Cardiac muscle cell (in vitro differentiated cells and primary cell): ENCODE measurements at places on chromosomes 7 and 10. TPM values are rescaled to one million over a fixed set of nuclear protein-coding genes. Genes with fewer than 3 reads are reported as not detected.

Gene ZNF804B
- not detected in 2 replicates for polyA plus RNA-seq

DNA sequence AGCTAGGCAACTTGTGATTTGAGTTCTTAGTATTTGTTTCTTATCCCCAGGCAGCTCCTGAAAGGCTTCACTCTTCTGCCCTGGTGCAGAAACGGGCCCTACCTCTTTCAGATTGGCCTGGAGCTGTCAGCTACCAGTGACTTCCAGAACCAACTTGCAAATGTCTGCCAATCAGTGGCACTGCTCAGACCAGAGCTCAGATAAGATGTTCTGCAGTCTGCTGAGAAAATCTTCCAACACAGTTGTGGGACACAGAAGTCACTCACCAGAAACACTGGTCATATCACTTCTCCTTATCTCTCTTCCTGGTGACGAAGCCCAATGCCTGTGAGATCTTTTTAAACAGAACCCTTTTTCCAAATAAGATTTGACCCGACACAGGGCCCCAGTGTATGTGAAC, 81.9 kb upstream of the DUSP5 start:
- peak overlapping the region; percentile 85 for H3K27ac ChIP-seq
- H3K27me3 ChIP-seq, result no peaks in the 10 kb centered on the region
- peak; percentile 33 for DNase-seq
- no peaks in the 10 kb centered on the region for H3K36me3 ChIP-seq
- H3K4me1 ChIP-seq, result peaks cover 45% of the 10 kb centered on the region

DNA sequence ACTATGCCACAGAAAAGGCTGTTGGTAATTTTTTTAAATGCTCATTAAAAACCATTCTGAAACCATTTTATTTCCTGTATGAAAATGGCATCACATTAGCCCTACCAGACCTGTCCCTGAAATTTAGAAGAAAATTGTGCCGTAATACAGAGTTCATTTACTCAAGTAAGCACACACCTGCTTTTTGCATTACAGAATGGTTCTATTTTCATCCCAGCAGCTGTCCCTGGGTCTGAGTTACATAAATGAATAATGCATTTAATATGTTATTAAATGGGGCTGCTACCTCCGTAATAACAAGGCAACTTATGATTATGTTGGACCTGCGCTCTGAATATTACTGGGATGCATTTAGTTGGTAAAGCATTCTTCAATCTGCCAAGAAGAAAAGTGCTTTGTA, 508.9 kb downstream of the SORCS1 start:
- H3K36me3 ChIP-seq, result peaks cover 5% of the 10 kb centered on the region
- no peaks in the 10 kb centered on the region for H3K4me1 ChIP-seq
- no peak for DNase-seq
- H3K27me3 ChIP-seq, result no peaks in the 10 kb centered on the region
- no peak overlapping the region for H3K27ac ChIP-seq

- H3K27ac ChIP-seq, result no peak overlapping the region
- H3K36me3 ChIP-seq, result no peaks in the 10 kb centered on the region
- no peaks in the 10 kb centered on the region for H3K27me3 ChIP-seq
- no peak overlapping the region for H3K4me3 ChIP-seq
- no peaks in the 10 kb centered on the region for H3K4me1 ChIP-seq
- no peak for DNase-seq
These were observed 30.3 kb upstream of the CDK1 start for GRCh38 chr10:60747817-60748469.

- no peak overlapping the region for H3K4me3 ChIP-seq
- H3K4me1 ChIP-seq, result no peaks in the 10 kb centered on the region
- no peak for DNase-seq
- H3K36me3 ChIP-seq, result no peaks in the 10 kb centered on the region
- no peak overlapping the region for H3K27ac ChIP-seq
These were observed 27.7 kb upstream of the AMPH start for GRCh38 chr7:38658921-38659320.

DNA sequence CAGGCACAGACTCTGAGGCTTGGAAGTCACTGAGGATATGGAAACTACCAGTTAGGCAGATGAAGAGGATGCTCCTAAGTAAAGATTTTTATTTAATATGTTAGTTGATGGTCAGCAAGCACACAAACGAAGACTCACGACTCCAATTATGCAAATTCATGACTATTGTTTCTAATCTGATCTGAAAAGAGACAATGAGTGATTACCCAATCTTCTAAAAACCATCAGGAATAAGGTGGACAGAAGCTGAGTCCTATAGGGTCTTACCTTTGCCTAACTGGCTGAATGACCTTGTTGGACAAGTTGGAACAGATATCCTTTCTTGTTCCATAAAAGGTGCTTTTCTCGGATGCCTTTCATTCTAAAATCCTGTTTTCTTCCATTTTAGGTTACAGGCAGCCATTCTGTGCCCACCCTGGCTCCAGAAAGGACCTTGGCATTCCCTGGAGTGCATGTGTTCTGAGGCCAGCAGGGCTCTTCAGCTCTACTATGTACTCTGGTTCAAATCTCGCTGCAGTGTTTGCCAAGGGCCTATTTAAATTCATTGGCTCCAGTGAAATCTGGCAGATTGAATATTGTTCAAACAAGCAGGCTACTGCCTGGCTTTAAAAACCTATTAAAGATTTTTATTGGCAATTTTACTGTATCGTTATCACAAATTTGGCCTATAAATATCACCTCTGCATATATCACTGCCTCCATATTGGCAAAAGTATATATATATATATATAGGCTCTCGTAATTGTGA, 77.5 kb downstream of the SLC25A13 start:
- H3K27ac ChIP-seq, result no peak overlapping the region
- H3K36me3 ChIP-seq, result no peaks in the 10 kb centered on the region
- DNase-seq, result no peak
- H3K4me3 ChIP-seq, result no peak overlapping the region
- no peaks in the 10 kb centered on the region for H3K27me3 ChIP-seq

DNA sequence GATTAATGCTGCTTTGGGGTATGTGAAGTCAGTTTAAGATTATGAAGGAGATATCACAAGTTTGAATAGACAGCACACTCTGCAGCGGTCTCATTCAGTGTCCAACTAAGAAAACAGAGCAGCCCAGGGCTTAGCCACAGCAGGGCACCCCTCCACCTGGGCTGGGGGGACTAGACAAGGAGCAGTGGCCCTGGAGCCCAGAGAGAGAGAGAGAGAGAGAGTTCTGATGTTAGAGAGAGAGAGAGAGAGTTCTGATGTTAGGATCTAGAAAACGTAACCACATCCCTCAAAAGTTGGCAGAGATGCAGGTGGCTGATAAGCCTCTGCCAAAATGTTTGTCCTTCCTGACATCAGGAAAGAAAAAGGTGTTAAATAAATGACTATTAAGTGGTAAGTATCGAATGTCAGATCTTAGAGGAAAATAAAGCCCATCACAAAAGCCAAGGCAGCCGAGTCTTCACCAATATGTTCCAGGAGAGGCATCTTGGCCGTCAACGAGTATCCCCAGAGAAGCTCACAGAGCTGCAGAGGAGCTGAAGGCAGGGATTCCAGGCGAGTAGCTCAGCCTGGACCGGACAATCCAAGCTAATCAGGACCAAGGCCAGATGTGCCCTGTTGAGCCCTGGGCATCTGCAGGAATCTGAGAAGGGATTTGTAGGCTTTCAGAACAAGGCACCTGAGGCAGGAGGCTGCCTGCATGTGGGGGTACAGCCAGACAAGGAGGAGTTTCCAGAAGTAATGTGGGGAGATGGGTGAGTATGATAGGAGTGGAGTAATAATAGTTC, 150.1 kb upstream of the TCF7L2 start:
- H3K4me1 ChIP-seq, result peaks cover 21% of the 10 kb centered on the region
- DNase-seq, result no peak
- H3K27ac ChIP-seq, result no peak overlapping the region
- H3K36me3 ChIP-seq, result no peaks in the 10 kb centered on the region

- no peaks in the 10 kb centered on the region for H3K4me1 ChIP-seq
- no peaks in the 10 kb centered on the region for H3K27me3 ChIP-seq
- DNase-seq, result no peak
- no peaks in the 10 kb centered on the region for H3K36me3 ChIP-seq
These were observed 71.8 kb downstream of the MTPN start for GRCh38 chr7:135905355-135905754.

DNA sequence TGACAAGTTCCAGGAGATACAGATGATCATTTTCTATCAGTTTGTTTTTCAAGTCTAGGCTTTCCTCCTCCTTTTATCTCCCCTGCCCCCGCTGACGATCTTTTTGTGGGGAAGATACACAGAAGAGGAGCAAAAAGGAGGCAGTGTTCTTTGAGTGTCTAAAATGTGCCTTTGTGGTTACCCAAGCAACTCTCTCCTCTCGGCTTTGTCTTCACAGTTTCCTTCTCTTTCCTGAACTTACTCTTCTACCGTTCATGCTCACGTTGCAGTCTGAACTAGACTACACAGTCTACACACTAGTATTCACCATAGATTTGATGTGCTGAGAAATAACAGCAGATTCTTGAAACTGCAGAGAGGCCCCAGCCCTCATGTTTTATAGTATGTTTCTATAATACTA, 23.6 kb downstream of the CEP41 start:
- peaks cover 28% of the 10 kb centered on the region for H3K4me1 ChIP-seq
- H3K4me3 ChIP-seq, result no peak overlapping the region
- H3K27ac ChIP-seq, result no peak overlapping the region
- H3K27me3 ChIP-seq, result no peaks in the 10 kb centered on the region
- DNase-seq, result peak; percentile 12
- no peaks in the 10 kb centered on the region for H3K36me3 ChIP-seq

GRCh38 chr7:38105874-38106483, 72.1 kb upstream of the STARD3NL start:
- H3K36me3 ChIP-seq, result no peaks in the 10 kb centered on the region
- H3K27ac ChIP-seq, result no peak overlapping the region
- peaks cover 4% of the 10 kb centered on the region for H3K27me3 ChIP-seq
- H3K4me3 ChIP-seq, result no peak overlapping the region
- no peaks in the 10 kb centered on the region for H3K4me1 ChIP-seq

- no peaks in the 10 kb centered on the region for H3K27me3 ChIP-seq
- H3K36me3 ChIP-seq, result no peaks in the 10 kb centered on the region
- peak overlapping the region; percentile 84 for H3K27ac ChIP-seq
- no peak for DNase-seq
- no peak overlapping the region for H3K4me3 ChIP-seq
These were observed 264.7 kb upstream of the NFE2L3 start for GRCh38 chr7:25887266-25887665.
